ENCODE measurements at places on chromosomes 11 and 22.

GRCh38 chr11:91104237-91104636, 881.4 kb upstream of the CHORDC1 start:
- DNase-seq = no peak

DNA sequence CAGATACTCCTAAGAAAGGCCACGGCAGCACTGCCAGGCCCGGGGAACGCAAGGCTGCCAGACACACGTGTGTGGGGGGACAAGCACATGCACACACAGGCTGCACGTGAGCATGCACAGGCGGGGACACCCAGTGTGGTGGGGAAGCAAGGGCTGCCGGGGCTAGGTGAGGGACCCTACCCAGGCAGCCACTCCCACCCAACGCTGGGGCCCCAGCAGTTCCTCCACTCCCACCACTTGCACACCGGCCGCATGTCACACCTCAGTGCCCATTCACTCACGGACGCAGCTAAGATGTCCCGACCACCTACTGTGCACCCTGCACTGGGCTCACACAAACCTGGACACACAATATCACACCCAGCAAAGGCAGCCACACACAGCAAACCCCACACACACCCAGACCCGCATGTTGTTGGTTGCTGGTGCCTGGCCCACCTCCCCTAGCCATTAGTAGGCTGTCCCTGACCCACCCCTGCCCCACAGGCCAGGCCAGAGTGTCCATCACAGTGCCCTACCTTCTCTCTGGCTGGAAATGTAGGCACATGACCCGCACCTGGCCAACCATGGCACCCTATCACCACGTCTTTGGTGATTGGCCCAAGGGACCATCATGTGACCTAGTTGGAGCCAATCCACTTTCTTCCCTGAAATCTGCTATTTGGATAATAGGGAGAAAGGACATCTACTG, 8.8 kb downstream of the SSTR3 start:
- DNase-seq = no peak

- DNase-seq = no peak
Observed at GRCh38 chr11:9459667-9460321, 1.0 kb upstream of the ZNF143 start.

- no peak for DNase-seq
Observed at GRCh38 chr11:35011389-35011788, 95.0 kb downstream of the PDHX start.

DNA sequence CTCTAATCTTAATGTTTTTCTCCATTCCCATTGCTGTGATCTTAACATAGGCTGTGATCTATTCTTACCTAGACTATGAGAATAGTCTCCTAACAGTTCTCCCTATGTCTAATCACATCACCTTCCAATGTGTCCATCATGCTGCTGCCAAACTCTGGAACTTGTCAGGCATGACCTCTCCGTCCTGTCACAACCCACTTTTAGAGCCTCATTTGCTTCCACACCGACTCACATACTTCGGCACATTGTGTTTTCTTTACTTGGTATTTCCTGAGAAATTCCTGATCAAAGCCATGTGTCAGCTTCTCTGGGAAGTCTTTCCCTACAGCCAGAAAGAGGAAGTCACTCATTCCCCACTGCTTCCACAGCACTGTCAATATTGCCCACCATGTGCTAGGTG, 40.5 kb upstream of the BIRC3 start:
- DNase-seq = no peak

DNA sequence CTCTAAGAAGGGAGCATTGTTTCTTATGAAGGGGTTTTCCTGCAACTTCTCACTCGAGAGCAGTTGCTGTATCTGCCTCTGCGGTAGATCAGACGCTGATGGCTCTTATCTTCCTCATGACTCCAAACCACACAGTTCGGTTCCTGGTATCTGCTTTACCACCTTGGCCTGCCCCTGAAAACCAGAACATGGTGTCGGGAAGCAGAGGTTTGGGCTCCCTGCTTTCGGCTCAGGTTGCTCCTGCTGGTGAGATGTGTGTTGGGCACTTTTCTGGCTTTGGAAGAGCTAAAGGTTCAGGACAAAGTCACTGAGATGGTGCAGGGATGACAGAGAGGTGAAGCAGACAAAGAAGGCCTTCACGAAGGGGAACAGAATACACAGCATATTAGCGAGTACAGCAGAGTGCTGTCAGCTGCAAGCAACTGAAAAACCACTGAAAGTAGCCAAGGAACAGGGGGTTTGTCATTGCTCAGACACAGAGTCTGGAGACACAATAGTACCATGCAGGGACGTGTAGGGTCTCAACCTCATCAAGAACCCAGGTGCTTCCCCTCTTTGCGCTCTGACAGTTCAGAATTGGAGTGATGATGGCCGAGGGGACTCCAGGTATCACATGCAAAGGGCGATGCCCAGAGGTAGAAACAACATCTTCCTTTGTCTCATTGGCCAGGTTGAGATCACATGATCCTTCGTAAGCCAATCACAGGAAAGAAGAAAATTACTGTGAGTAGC, 11.9 kb upstream of the CSF2RB start:
- no peak for DNase-seq

GRCh38 chr11:61041755-61042518, 60.4 kb upstream of the CD5 start:
- DNase-seq = peak; percentile 7

DNA sequence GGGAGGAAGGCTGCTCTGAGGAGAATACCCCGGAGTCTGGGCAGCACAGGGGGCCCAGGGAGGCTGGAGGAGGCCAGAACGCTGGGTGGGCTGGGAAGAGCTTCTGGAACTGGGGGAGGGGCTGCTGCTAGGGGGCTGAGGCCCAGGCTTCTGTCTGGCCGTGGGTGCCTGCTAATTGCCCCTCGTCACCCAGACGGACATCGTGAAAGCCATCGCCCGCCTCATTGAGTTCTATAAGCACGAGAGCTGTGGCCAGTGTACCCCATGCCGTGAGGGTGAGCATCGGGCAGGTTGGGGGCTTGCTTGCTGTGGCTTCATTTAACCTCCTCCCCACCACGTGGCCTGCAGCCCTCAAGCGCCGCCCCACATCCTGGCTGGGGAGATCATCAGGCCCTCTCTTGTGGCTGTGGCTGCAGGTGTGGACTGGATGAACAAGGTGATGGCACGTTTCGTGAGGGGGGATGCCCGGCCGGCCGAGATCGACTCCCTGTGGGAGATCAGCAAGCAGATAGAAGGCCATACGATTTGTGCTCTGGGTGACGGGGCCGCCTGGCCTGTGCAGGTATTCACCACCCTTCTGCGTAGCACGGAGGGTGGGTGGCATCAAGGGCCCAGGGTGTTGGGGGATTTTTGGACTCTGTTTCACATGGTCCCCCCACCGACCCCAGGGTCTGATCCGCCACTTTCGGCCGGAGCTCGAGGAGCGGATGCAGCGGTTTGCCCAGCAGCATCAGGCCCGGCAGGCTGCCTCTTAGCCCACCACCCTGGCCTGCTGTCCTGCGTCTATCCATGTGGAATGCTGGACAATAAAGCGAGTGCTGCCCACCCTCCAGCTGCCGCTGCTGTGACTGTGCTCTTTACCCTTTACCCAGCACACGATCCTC, 5.2 kb downstream of the NDUFV1 start:
- DNase-seq = no peak

DNA sequence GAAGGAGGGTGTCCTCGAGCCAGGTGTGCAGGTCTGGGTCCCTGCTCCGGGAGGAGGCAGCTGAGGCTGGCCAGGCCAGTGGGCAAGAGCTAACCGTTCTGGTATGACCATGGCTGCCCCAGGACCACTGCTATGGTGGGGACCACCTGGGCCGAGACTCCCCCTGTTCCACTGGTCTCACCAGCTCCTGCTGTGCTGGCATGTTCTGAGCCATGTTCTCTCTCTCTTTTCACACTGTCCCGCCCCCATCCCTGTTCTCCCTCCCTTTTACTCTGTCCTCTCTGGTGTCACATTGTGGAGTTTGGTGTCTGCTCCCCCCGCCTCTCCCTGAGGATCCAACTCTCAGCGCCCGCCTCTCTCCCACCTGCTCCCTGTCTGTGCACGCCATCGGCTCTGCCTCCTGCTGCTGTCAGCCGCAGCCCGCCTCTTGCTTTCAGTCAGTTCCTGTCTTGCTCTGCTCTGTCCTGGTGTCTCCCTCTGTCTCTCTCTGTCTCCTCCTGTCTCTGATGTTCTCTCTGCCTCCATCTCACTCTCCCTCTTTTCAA, 66.4 kb downstream of the LRRC32 start:
- DNase-seq = no peak

DNA sequence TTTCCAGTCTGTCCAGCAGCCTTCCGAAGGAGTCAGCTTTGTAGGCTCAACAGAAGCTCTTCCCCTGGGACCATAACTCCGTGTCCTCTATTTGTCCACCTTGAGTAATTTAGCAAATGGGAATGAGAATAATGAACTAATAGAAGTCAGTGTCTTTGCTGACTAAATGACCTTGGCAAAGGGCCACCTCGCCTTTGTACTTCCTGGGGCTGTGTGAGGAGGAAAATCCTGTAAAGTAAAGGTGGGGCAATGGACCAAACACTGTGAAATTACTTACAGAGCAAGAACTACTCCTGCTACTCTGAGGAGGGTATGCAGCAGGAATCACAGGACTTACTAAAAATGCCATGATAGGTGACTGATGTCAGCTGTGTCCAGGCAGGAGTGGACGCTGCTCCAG, 36.2 kb upstream of the CSNK2A3 start:
- no peak for DNase-seq

- no peak for DNase-seq
Observed at GRCh38 chr22:50516068-50516467, 8.0 kb downstream of the NCAPH2 start.

- no peak for DNase-seq
Observed at GRCh38 chr11:15497366-15497765, 382.6 kb downstream of the INSC start.

DNA sequence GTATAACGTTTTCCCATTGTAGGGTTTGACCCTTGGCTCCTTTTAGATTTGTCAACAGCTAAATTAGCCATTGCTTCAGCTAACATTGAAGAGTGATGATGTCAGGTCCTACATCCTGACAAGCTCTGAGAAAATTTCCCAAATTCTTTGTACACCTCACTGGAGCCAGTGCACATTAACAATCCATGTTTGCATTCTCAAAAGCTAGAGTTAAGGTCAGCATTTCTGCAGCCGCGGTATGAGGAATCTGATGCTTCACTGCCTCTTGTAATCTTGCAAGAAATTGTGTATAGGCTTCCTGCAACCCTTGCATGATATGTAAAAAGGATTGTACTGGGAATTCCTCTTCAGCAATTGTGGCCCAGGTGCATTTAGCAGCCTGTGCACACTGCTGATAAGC, 33.1 kb upstream of the NCAM1 start:
- no peak for DNase-seq

DNA sequence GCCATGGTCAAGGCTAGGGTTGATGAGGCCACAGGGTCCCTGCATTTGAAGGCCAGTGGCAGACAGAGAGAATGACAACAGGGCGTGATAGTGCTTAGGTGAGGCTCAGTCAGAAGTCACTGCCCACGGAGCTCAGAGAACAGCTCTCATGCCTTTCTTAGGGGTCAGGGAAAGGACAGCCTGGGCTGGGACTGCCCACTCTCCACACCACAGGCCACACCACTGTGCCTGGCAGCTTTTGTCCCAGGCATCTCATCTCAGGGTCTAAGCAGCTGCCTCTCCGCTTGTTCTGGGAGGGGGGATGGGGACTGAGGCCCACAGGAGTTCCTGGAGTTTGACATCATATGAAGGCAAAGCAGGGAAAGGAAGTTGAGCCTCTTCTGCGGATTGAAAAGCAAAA, 150.2 kb upstream of the B3GAT1 start:
- no peak for DNase-seq

DNA sequence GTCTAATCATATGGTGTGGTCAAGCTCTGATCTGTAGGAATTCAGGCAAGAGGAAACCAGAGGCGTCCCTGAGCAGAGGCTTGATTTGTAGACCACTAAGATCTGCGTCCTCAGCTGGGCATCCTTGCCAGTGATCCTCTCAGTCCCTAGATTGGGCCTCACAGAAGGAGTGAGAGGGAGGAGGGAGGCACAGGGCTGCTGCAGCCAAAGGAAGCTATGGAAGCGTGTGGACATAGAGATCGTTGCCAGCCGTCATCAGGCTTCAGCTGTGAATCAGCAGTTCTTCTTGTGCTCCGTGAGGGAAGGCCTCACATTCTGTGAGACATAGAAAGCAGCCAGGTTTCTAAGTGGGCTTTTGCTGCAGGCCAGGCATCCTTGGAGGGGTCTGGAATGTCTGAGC, 254.6 kb upstream of the KIRREL3 start:
- no peak for DNase-seq

DNA sequence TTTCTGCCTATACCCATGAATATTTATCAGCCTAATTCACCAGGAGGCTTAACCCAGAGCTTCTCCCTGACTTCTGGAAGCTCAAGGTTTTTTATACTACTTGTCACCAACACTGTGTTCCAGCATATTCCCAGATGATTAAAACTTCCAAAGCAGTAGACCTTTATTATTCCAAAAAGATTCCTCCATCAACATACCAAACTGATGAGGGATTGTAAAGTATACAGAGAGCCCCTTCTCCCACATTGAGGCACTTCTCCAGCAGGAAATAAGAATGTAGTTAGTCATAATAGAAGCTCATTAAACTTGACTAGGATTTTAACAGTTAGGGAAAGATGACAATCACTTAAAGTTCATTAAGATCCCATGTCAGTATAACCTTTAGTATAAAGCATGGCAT, 51.4 kb upstream of the CEP126 start:
- DNase-seq = no peak

GRCh38 chr22:31738566-31738965, 11.4 kb downstream of the PRR14L start:
- no peak for DNase-seq

DNA sequence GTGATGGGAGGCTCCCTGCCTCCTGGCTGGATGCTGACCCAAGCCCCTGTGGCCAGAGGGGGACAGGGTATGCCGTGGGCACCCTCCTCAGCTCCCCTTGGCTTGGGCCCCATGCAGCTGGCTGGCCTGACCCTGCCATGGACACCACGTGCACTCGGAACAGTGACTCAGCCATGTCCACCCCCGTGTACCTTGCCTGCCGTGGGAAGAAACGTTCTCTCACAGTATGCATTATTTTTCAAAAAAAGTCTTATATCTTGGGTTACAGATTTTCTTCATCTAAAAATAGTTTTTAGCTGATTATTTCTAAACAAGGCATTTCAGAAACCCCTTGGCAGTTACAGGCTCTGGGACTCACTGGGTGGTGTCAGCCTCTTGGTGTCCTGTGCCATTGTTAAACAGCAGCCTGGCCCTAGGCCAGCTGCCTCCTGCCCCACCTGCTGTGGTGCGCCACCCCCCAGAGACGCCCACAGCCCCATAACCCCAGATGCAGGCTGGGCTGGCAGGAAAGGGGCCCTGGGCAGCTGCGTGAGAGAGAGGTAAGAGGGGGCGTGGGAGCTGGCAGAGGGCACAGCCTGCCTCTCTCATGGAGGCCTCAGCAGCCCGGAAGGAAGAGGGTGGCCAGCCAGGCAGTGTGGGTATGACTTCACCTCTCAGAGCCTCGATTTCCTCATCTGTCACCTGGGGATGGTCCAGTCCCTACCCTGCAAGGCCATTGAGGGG, 99.8 kb downstream of the MORC2 start:
- DNase-seq = peak; percentile 33

GRCh38 chr11:77470971-77471370, 2.9 kb downstream of the PAK1 start:
- DNase-seq = no peak

- no peak for DNase-seq
Observed at GRCh38 chr11:72725724-72726028, 26.5 kb downstream of the ARAP1 start.
